Stimulated activated naive CD4-positive, alpha-beta T cell treated with Interleukin-2 at 50 U/mL for 16 hours (primary cell): ENCODE measurements at places on chromosomes 12 and 14.

GRCh38 chr12:91893476-91893875 is 252.2 kb downstream of the BTG1 start:
- DNase-seq = no peak

DNA sequence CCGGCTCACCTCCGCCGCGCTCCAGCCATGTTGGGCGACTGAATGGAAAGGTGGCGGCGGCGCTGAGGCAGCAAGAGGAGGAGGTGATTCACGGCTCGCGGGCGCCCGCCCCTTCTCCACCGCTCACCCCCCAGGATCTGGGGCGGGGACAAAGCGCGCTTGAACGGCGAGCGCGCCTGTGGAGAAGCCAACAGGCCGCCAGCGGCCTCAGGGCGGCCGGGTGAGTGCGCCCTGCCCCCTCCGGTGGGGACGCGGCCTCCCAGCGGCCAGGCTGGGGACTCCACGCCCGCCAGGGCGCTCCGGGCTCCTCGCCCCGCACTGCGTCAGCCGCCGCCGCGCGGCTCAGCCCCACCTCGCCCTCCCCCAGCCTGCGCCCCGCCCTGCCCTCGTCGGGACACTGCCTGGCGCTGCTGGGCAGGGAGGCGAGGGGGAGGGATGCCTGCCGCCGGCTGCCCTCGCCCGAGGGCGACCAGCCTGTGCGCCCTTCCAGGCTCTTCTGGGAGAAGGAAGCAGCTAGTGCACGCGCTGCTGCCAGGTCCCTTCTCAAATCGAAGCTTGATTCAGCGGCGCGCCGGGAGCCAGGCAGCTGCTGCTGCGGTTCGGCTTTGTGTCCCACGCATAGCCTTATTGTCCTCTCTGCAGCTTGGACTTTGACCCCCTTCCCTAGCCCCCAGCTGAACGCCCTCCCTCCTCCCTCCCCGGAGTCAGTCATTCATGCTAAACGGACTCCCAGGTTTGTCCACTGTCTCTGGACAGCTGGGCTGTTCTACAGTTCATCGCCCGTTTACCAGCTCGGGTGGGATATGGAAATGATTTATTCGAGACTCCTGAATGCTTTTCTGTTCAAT is at the start of gene KIF21A:
Gene KIF21A, minus strand, starts transcription at position 40 of the 848 bp plus-strand sequence. CDS start 150 bp downstream, outside the sequence.
- peak; percentile 91 for DNase-seq

GRCh38 chr12:92911339-92911738 is 17.8 kb downstream of the EEA1 start:
- no peak for DNase-seq

GRCh38 chr12:92784797-92785562 is 82.2 kb downstream of the PLEKHG7 start:
- DNase-seq = no peak

GRCh38 chr14:89160437-89160836 is 256.6 kb downstream of the FOXN3 start:
- DNase-seq = no peak

- no peak for DNase-seq
These were observed 31.5 kb upstream of the NUAK1 start for GRCh38 chr12:106170285-106170684.

- no peak for DNase-seq
These were observed 32.0 kb downstream of the DCP1B start for GRCh38 chr12:1972260-1972659.

GRCh38 chr12:6826734-6827436 is 1.3 kb upstream of the P3H3 start:
- no peak for DNase-seq

DNA sequence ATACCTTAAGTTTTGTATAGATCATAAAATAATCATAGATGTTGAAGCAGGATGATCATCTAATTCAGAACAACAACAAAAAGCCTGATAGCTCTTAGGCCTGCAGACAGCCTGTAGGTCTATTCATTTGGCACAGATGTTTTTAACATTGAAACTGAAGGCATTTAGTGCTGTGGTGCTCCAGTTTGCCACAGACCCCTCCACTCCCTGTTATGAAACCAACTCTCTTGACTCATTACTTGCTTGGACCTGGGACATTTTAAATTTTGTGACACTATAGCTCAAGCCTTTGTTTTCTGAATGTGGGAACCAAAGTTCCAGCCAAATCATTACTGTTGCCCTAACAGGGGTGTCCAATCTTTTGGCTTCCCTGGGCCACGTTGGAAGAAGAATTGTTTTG is 9.1 kb downstream of the PRKCH start:
- no peak for DNase-seq

GRCh38 chr14:62885451-62885850 is 159.8 kb downstream of the KCNH5 start:
- no peak for DNase-seq

DNA sequence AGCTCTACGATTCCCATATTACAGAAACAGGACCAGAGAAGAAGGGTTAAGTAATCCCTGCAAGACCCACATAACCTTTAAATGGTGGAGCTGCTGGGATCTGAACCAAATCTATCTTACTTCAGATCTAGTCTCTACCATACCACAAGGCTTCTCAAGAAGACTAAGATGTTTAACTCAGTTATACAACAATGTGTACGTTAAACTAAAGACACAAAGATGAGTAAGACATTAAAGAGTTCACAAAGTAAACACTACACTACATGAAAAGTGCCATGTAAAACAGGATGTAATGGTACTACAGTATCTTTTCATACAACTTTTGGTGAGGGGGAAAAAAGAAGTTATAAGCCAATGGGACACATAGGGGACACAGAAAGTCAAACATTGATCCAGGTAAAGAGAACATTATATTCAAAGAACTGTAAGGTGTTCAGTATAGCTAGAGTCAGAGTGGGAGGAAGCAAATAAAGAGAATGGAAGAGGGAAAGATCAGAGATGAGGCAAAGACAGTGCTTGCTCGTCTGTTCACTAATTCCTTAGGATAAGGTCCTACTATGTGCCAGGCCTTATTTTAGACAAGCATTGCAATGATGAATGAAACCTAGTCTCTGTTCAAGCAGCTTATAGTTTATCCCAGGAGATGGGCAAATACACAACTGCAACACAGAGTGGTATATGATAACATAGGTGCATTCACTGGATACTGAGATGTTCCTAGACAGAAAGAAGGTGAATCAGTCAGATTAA is 7.7 kb downstream of the TMED10 start:
- no peak for DNase-seq

DNA sequence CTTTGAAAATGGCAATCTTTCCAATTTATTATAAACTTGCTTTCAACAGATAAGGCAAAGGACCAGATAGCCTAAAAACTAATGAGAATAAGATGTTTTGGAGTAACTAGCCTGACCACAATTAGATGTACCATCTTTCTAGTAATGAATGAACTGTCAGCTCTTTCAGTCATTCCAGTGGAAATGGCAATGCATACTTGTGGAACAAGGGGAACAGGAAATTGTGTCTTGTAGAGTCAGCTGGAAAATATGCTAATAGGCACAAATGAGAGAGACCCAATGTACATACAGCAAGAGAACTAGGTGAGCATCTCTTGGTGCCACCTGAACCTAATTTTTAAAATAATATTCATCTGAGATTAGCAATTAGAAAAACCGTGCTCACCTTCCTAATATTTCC is 76.1 kb upstream of the GPHB5 start:
- no peak for DNase-seq

DNA sequence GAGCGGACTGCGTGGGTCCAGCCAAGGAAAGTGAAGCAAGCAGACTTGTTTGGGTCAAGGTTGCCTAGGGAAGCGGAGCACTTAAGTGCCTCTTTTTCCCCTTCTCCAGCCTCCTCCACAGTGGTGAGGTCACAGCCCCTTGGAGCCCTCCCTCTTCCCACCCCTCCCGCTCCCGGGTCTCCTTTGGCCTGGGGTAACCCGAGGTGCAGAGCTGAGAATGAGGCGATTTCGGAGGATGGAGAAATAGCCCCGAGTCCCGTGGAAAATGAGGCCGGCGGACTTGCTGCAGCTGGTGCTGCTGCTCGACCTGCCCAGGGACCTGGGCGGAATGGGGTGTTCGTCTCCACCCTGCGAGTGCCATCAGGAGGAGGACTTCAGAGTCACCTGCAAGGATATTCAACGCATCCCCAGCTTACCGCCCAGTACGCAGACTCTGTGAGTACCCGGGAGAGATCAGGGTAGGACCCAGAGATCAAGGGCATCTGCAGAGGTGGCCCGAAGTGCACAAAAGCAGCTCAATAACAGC is at the start of gene TSHR:
Gene TSHR, plus strand, starts transcription at position 206 of the 526 bp plus-strand sequence. Its CDS starts 60 bp downstream, at position 266.
- DNase-seq = no peak

DNA sequence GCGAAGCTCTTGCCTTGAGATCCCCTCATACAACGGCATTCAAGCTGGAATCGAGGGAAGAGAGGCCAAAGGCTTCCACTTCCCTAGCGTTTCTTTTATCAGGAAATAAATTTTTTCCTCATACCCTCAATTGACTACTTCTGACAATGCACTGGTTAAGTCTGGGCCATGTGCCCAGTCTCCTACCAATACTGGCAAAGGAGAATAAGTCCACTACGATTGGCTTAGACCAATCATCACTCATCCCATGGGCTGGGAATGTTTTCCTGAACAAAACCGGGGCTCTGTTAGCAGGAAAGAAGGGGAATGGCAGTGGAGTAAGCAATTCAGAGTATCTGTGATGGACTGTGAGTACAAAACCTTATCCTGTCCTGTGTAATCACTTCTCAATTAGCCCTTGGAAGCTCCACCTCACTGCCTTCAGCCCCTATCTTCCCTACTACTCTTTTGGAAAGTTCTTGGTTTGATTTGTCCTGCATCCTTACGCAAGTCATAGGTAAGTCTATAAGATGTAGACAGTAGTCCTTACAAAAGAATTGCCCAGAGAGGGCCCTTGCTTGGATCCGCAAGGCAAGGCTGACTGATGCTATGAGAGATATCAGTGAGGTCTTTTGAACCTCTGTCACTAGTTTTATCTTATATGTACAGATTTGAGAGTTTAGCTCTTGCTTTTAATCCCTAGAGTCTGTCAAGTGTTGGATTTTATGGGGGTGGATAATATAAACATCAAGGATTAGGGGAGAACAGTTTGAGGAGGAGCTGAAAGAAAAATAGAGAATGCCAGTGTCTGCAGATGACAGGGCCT is 36.3 kb upstream of the CDK17 start:
- no peak for DNase-seq

GRCh38 chr14:74882103-74882920 is 596 bp downstream of the DLST start:
- peak; percentile 51 for DNase-seq

DNA sequence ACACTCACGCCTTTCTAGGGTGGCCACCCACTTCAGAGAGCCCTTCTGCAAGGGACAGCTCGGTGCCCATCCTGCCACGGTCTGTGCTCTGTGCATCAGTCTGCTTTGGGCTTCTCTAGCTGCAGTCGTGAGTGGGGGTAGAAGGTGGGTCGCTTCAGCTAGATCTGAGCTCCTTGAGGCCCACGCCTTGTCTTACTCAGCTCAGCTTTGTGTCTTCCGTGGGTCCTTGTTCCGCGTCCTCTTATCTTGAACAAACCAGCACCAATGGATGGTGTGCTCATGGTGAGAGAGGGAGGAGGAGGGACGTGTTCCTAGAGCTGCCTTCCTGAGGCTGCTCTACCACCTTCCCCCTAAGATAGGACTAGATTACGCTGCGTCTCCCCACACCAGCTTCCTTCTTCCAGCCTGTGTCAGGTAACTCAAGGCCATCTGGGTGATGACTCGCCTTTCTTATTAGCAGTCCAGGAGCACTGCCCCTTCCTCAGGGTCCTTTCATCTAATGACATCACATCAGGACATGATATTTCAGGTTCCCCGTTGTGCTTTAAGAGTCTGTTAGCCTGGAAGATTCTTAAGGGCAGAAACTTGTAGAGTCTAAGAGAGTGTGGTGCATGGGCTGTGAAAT is 118.8 kb downstream of the TSPAN9 start:
- DNase-seq = no peak

DNA sequence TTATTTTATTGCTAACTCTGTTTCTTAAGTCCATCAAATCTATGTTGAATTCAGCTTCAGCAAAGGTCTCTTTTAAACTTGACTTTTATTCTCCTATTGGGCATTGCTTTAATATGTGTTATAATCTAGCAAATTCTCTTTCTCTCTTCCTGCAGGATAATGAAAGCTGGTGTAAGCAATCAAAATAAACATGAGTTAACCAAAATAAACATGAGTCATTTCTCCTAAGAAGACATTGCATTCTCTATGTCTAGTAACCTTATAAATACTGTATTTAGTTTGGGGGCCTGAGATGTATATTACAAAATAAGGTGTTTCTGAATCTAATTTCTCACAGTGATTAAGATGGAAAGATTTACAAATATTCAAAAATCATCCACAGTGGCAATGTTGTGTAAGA is 739.1 kb upstream of the ATXN7L3B start:
- no peak for DNase-seq

DNA sequence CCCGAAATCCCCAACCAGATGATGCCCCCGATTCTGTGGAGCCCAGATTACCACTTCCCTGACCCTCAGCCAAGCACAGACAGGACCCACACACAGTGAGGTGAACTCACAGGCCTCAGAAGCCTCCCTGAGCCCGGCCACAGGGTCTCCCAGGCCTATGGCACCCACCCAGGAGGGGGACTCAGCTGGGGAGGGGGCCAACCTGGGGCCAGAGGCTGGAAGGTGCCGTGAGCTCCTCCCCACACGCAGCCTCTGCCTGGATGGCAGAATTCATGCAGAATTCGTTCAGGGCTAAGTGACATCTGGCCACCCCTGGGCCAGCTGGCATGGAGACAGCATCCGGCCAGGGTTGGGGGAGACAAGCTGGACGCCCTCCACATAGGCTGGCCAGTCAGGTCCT is 11.8 kb downstream of the TMEM179 start:
- no peak for DNase-seq

GRCh38 chr12:86772696-86773095 is 516.5 kb upstream of the MGAT4C start:
- no peak for DNase-seq

DNA sequence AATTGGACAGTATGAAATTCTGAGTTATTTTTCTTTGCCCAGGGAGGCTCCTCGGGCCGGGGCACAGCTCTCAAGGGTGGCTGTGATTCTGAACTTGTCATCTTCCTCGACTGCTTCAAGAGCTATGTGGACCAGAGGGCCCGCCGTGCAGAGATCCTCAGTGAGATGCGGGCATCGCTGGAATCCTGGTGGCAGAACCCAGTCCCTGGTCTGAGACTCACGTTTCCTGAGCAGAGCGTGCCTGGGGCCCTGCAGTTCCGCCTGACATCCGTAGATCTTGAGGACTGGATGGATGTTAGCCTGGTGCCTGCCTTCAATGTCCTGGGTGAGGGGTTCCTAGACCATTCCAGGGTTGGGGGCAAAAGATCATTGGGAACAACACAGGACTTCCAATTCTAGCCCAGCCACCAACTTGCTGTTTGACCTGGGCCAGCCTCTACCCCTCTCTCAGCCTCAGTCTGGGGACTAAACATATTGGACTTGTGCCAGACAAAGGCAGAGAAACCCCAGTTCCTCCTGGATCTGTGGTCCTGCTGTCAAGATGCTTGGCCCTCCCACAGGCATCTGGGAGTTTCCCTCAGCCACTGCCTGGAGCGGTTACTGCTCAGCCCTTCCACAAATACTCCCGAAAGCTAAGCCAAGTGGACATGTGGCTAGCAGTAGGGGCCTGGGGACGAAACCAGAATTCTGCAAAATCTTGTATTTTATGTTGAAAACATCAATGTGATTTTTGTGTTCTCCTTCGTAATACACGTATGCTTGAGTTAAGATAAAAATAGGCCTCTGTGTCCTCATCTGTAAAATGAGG is 3.5 kb downstream of the OAS3 start:
- no peak for DNase-seq
